NCI-H510A treated with DMSO at 0.1 percent for 48 hours (cell line): ENCODE measurements at places on chromosomes 4 and X.

DNA sequence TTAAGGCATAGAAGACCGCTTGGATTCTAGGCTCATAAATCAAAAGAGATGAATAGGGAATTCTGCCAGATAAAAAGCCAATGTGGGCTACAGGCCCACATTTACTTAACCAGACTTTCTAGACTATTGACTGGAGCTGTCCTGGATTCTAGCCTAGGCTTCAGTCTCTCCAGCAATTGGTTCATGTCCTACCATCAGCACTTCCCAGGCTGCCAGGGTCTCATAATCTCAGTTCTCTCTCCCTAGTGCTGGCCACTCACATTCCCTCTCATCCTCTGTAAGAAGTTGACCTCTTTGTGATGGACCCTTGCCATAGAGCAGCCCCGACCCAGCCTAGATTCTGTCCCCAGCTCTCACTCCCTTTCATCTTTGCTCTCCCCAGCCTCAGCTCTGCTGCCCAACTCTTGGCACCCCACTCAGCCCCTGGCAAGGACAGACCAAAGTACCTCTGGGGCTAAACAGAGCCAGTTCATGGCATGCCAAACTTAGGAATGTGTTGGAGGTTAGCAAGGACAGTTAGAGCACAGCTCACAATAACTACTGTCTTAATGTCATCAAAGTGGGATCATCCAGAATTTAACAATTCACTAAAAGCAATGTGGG, 396.2 kb downstream of the INPP4B start:
- DNase-seq, result no peak

DNA sequence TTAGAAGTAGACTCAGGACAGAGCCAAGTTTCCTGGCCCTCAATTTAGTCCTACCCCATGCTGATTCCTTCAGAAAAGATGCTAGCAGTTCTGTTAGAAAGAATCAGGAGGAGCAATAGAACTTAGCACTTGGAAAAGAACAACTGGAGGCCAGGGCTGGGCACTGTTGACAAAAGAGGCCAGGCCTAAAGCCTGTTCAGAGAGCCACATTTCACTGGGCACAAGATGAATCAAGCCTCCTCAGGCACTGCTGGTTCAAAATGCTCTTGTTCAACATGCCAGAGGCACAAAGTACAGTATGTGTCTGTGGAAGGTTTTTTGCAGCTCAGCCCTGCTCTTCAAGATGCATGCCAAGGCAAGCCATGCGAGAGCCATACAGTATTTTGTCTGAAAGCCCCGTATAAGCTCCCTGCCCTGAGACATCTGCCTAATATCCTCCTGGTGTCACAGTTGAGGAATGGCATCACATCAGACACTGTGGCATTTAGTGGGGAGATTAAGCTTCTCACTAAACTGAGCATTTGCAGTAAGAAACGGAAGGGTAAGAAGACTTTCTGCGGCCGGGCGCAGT, 53.7 kb downstream of the RASL11B start:
- DNase-seq, result no peak

GRCh38 chr4:73573794-73574528, 46.3 kb downstream of the RASSF6 start:
- peak; percentile 98 for DNase-seq

GRCh38 chr4:24650849-24651640, 66.7 kb upstream of the DHX15 start:
- no peak for DNase-seq

- DNase-seq, result no peak
Measured at GRCh38 chrX:114842181-114842580, 175.2 kb downstream of the IL13RA2 start.

- no peak for DNase-seq
Measured at GRCh38 chr4:6200011-6200921, at the start of gene JAKMIP1. JAKMIP1 (minus strand) TSS chr4:6200549; CDS start chr4:6112850, 87,699 bp downstream.

DNA sequence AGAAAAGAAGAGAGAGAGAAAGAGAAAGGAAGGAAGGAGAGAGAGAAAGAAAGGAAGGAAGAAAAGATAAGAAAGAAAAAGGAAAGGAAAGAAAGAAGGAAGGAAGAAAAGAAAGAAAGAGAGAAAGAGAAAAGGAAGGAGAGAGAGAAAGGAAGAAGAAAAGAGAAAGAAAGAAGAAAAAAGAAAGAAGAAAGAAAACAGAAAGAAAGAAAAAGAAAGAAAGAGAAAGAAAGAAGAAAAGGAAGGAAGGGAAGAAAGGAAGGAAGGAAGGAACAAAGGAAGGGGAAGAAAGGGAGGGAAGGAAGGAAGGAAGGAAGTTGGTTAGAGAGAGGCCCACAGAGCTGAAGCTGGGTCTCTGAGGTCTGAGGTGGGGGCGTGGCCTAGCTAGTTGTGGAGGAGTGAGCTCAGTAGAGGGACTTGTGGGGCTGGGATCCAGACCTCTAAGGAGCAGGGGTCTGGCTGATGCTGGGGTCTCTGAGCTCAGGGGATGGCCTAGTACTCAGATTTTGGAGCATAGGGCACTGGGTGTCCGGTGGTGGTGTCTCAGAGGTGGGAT, 27.1 kb upstream of the PDZD4 start:
- DNase-seq, result no peak

DNA sequence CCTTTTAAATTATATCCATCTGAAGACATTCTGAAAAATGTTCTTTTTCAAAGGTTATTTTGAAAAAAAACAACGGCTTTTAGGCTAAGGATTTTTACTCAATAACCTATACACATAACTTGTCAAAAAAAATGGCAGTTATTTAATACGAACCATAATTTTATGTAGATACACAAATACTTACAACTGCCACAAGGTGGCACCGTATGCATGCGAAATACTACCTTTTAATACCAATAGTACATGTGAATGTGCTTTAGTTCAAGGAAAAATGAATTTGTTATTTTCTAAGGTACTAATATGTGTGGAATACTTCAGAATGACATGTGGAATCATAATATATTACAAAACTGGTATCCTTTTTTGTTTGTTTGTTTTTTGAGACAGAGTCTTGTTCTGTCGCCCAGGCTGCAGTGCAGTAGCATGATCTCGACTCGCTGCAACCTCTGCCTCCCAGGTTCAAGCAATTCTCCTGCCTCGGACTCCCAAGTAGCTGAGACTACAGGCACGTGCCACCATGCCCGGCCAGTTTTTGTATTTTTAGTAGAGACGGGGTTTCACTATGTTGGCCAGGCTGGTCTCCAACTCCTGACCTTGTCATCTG, 4.6 kb upstream of the MAD2L1 start:
- peak; percentile 28 for DNase-seq

- no peak for DNase-seq
Measured at GRCh38 chr4:122823476-122823875, 3.2 kb upstream of the FGF2 start.

DNA sequence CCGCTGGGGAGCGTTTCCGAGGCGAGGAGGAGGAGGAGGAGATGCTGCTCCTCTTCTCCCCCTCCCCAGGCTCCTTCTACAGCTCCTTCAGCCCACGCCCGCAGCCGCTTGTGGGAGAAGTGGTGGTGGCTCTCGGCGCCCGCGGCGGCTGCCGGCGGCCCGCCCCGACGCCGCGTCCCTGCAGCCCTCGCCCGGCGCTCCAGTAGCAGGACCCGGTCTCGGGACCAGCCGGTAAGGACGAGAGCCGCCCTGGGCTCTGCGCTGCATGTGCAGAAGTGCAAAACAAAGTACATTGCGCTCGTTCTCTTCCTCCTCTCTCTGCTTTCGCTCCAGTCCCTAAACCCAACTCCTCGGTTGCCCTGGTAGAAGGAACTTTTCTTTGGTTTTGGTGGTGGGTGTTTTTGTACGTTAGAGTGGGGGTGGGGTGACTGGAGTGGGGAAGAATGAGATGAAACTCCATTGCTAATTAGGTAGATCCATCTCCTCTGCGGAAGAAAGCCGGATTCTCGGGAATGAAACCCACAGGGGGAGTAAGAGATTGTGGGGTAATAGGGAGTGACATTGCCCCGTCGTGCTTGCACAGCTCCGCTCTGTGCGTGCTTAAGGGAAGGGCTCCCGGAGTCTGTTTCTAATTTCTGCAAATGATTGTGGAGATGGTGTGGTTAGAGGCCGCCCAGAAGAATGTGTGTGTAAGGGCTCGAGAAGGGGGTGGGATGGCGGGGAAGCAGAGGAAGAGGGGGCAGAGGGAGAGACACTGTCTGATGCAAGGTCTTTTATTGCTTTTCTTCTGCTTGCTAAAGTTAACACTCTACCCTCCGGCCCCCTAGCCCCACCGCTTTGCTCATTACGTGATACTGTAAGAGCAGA, 677 bp downstream of the PTPN13 start:
- peak; percentile 48 for DNase-seq

GRCh38 chr4:52675111-52675510, 16.0 kb upstream of the USP46 start:
- DNase-seq, result no peak

- DNase-seq, result no peak
Measured at GRCh38 chrX:14694611-14695010, 165.3 kb downstream of the GLRA2 start.

GRCh38 chr4:4719436-4719835, 140.0 kb upstream of the MSX1 start:
- no peak for DNase-seq

DNA sequence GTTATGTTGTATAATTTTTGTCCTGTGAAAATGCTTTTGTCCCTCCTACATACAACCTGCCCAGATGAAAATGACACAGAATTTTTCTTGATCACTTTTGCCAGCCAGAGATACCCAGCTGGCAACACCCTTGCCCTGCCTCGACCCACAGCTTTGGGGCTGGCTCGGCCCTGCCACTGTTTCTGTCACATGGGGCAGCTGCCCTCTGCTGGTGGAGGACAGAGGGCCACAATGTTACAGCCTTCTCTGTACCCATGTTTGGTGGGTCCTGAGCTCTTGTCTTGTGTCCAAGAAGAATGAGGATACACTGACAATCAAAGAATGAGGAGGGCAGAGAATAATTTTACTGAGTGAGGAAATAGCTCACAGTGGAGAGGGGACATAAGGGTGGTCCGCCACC, 31.1 kb downstream of the BMP15 start:
- DNase-seq, result no peak

DNA sequence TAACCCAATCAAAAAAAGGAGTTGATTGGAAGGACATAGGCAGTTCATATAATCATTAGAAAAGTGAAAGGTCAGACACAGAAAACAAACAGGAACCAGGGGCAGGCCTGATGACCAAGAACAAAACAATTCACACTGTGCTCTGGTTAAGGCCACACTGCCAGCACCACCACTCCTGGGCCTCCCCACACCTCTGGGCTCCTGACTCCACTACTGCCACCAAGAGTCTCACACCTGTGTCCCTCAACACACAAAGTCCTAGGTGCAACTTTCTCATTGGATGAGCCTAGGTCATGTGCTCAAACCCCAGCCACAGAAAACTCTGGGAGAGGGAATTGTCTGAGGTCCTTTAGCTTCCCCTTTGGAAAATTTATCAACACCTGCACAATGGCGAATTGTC, 11.1 kb upstream of the FAM9C start:
- DNase-seq, result no peak

DNA sequence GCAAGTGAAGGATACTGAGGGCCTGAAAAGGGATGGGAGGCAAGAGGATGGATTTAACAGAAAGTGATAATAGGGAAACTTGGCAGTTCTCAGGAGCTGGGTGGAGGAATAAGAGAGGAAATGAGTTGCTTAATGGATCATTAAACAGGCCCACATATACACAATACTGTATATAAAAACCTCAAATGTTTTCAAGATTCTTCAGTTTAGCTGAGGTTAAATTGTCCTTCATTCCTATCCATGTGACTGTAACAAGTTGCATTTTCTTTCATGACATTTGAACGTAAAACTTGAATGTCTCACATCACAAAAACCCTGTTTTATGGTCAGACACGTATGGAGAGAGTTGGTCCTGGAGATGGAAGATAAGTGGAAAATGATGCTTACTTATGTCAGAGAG, 76.5 kb upstream of the PLAC8 start:
- DNase-seq, result no peak

GRCh38 chr4:141387299-141387698, 166.6 kb downstream of the ZNF330 start:
- no peak for DNase-seq

- no peak for DNase-seq
Measured at GRCh38 chr4:82809619-82810018, 11.0 kb upstream of the SCD5 start.

DNA sequence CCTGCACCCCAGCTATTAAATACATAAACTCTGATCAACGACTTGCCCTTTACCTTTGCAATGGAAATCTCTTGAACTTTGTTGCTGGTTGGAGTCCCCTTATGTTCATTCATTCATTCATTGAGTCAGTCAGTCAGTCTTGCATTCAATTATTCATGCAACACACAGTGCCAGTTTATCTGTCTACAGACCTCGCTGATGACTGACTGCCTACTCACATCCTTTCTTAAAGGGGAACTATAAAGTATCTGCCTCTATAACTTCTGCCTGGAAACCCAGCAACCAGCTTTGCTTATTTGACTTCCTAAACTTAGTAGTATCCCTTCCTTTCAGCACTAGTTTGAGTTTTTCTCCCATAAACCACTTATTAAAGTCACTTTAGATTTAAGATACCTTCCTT, 620.8 kb upstream of the ADGRL3 start:
- no peak for DNase-seq

DNA sequence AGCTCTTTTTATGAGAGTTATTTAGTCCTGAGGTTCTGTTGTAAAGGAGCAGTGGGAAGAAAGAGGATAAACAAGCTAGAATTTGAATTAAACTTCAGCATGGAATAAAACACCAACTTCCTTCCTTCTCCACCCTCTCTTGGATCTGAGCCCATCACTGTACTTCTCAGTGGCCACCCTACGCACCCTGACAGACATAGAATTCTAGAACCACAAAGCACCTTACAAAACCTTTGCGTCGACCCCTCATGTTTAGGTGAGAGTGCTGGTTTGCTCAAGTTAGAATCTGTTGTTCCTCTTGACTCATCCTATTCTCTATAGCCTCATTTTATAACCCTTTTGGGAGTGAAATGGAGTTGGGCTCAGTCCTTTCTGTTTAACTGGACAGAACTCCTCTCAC, 84.6 kb upstream of the RPL34 start:
- no peak for DNase-seq

- DNase-seq, result no peak
Measured at GRCh38 chr4:88268913-88269312, 15.4 kb downstream of the PPM1K start.

- DNase-seq, result no peak
Measured at GRCh38 chrX:10098270-10098713, 58.5 kb upstream of the CLCN4 start.

- DNase-seq, result no peak
Measured at GRCh38 chr4:56200275-56200674, 187.0 kb downstream of the AASDH start.

DNA sequence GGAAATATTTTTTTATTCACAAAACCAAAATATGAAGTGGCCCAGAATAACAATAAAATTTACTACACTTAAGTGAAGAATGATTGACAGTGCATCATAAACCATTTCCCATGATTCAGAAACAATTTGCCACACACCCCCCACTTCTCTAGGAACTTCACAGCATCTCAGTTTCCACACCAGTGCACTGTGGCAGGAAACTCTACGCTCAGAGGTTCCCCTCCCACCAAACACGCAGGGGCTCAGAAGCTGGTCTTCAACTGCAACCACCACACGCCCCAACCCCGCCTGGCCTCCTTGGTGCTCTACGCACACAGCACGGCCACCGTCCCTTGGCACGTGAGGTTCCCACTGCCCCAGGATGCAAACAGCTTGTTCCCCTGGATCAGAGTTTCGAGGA, 63.7 kb downstream of the ZFYVE28 start:
- DNase-seq, result no peak
